ENCODE measurements at places on chromosomes 3 and 15.
A peak's percentile ranks its signal among the peaks of the same experiment; 100 is the strongest.

- no peak for DNase-seq
Measured at GRCh38 chr15:85004550-85004949, 22.9 kb downstream of the PDE8A start.

GRCh38 chr3:153901152-153901551 is 220.0 kb upstream of the ARHGEF26 start:
- peak; percentile 73 for DNase-seq

DNA sequence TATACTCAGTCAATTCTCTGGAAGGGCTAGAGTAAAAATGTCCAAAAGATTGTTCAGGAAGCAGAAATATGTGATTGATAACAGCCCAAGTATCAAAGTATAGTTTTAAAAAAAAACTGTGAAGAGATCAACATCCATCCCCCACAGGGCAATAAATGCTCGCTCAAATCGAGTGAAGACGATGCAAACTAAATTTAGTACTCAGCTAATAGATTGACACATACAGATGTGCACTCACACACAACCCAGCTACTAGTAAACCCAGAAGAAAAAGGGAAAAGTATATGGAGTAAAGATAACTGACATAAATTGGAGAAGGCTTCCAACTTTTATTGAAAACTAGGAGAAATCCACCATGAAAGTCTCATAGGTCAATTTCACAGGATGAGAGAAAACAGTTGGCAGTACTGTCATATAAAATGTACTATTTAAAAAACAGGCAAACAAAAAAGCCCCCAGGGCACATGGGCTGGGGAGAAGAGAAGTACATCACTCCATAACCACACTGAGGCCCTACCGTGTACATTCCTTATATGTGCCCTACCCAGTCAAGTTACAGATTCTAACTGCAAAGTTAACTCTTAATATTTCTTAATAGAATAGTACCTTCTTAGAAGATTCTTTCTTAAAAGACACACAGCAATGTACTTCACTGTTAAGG is 125.7 kb downstream of the TBL1XR1 start:
- no peak for DNase-seq

GRCh38 chr3:156388497-156389448 is 166.1 kb downstream of the SSR3 start:
- no peak for DNase-seq

DNA sequence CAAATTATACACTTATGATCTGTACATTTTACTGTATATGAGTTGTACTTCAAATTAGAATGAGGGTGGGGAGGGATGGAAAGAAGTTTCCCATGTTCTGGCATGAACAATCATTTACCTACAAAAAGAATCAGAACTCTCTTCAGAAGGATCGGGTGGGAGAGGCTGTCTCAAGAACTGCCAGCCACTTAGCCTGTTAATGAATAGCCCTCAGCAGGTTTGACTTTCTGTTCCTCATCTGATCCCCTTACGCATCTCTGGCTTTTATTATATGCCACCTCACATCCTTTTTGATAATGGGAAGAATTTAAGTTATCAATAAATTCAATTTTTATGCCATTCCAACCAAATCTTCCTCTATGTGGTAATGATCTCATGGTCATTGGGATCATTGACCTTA is 168.3 kb upstream of the TGFBR2 start:
- no peak for DNase-seq

Data from COLO829 (cell line).